Left ventricle myocardium inferior (tissue), 1 donor: ENCODE measurements at places on chromosomes 3 and 15. TPM values are rescaled to one million over a fixed set of nuclear protein-coding genes. Genes with fewer than 3 reads are reported as not detected.

GRCh38 chr3:72448858-72449257 is 399.4 kb downstream of the SHQ1 start:
- no peak overlapping the region for H3K4me3 ChIP-seq

SLC51A gene
- total RNA-seq: not detected

KNG1 gene
- total RNA-seq: 0.14 TPM

GRCh38 chr15:32833379-32833821 is 115.6 kb downstream of the GREM1 start:
- no peak overlapping the region for H3K27ac ChIP-seq
- H3K36me3 ChIP-seq: no peaks in the 10 kb centered on the region
- H3K4me3 ChIP-seq: no peak overlapping the region
- H3K27me3 ChIP-seq: peaks cover 19% of the 10 kb centered on the region

GRCh38 chr15:71623111-71623510 is 187.2 kb upstream of the NR2E3 start:
- no peaks in the 10 kb centered on the region for H3K27me3 ChIP-seq
- peaks cover 4% of the 10 kb centered on the region for H3K4me1 ChIP-seq
- H3K4me3 ChIP-seq: no peak overlapping the region
- DNase-seq: no peak
- H3K27ac ChIP-seq: no peak overlapping the region
- no peaks in the 10 kb centered on the region for H3K36me3 ChIP-seq

RTP3 gene
- total RNA-seq: not detected

XYLB gene
- total RNA-seq: 0.91 TPM

GRCh38 chr15:40436116-40436891 is 4.4 kb upstream of the BAHD1 start:
- no peaks in the 10 kb centered on the region for H3K36me3 ChIP-seq
- no peak overlapping the region for H3K27ac ChIP-seq
- peak overlapping the region; percentile 66 for H3K4me3 ChIP-seq
- H3K4me1 ChIP-seq: peaks cover 50% of the 10 kb centered on the region
- DNase-seq: no peak

- H3K27ac ChIP-seq: no peak overlapping the region
- no peaks in the 10 kb centered on the region for H3K36me3 ChIP-seq
- peaks cover under 1% of the 10 kb centered on the region for H3K4me1 ChIP-seq
- H3K4me3 ChIP-seq: no peak overlapping the region
Measured at GRCh38 chr3:24332092-24332491, 162.6 kb downstream of the THRB start.

DNA sequence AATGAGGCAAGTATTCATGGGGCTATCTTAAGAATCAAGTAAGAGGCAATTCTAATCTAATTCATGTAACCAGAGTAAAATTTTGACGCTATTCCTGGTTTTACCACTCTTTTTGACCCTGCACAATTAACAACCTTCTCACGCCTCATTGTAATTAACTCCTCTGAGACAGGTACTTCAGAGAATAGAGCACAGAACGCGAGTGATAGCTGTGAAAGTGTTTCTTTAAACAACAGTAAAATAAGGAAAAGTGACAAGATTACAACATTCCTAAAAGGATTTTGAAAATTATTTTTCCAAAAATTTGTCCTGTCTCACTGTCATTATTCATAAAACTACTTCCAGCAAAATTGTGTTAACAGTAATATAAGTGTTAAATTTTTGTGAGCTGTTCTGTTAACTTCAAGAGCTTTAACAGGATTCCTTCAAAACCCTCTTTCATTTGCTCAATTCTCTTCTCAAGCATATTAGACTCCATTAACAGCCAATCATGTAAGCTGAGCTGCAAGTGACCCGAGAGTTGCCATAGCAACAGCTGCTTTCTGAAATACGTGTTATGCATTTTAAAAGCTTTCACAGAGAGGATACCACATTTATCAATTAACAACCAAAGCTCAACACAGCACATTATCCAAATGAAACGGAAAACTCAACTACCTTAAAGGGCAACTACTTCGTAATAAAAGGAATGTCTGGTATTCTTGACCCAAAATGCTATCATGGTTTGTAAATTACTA is 93.1 kb downstream of the STAG1 start:
- H3K4me3 ChIP-seq: no peak overlapping the region
- no peaks in the 10 kb centered on the region for H3K27me3 ChIP-seq
- no peaks in the 10 kb centered on the region for H3K36me3 ChIP-seq

DNA sequence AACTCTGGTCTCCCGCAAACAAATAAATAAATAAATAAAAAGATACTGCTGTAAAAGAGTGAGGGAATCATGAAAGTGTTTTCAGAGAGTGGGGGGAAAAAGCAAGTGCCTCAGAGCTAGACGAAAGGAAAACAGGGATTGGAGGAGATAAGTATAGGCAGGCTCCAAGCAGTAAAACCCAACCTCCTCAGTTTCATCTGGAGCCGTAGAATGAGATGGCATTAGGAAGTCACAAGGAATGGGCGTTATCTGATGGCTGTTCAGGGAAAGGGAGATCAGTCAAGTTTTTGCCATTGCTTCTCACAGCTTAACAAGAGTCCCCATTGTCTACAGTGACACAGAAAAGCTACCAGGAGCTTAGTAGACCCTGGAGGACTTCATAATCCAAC is 451.5 kb upstream of the PPP2R3A start:
- no peaks in the 10 kb centered on the region for H3K4me1 ChIP-seq
- H3K4me3 ChIP-seq: no peak overlapping the region
- H3K27ac ChIP-seq: no peak overlapping the region
- peaks cover 37% of the 10 kb centered on the region for H3K27me3 ChIP-seq
- DNase-seq: no peak

GRCh38 chr3:144350125-144350524 is 378.5 kb downstream of the DIPK2A start:
- no peaks in the 10 kb centered on the region for H3K27me3 ChIP-seq
- no peaks in the 10 kb centered on the region for H3K4me1 ChIP-seq
- no peaks in the 10 kb centered on the region for H3K36me3 ChIP-seq
- DNase-seq: no peak
- no peak overlapping the region for H3K4me3 ChIP-seq

TPRA1 gene
- total RNA-seq: 17.4 TPM

ZNF619 gene
- total RNA-seq: 3.6 TPM

- H3K27me3 ChIP-seq: no peaks in the 10 kb centered on the region
- DNase-seq: no peak
- H3K4me3 ChIP-seq: no peak overlapping the region
- H3K4me1 ChIP-seq: no peaks in the 10 kb centered on the region
- H3K36me3 ChIP-seq: no peaks in the 10 kb centered on the region
Measured at GRCh38 chr15:75751116-75751875, 38.6 kb upstream of the CSPG4 start.

ACTRT3 gene
- 0.55 TPM for total RNA-seq

CLDN11 gene
- 4.3 TPM for total RNA-seq

DNA sequence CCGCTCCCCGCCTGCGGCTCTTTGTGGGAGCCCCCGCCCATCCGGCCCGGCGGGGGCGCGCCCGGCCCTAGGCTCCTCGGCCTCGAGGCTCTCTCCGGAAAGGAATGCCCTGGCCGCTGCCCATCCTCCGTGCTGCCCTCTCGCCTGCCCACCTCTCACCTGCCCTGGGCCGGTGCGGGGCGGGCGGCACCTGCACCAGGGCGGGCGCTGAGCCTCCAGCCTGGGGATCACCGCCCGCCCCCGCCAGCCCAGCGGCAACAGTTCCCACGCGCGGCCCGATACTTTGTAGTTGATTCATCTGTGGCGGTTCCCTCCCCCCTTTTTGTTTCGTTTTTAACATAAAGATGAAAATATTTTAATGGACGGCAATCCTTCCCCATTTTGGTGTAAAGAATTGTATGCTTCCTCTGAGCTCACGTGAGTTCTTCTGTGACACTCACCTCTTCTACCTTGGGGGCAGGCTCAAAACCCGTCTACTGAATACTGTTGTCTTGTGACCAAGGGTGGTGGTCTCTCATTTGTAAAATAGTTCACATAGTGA is 1.9 kb downstream of the KLF13 start:
- H3K36me3 ChIP-seq: no peaks in the 10 kb centered on the region
- peaks cover 78% of the 10 kb centered on the region for H3K4me1 ChIP-seq
- DNase-seq: peak; percentile 59
- H3K27me3 ChIP-seq: no peaks in the 10 kb centered on the region
- peak overlapping the region; percentile 97 for H3K4me3 ChIP-seq
- H3K27ac ChIP-seq: peak overlapping the region; percentile 100

GXYLT2 gene
- 16.2 TPM for total RNA-seq

SENP5 gene
- total RNA-seq: 16.7 TPM

DNA sequence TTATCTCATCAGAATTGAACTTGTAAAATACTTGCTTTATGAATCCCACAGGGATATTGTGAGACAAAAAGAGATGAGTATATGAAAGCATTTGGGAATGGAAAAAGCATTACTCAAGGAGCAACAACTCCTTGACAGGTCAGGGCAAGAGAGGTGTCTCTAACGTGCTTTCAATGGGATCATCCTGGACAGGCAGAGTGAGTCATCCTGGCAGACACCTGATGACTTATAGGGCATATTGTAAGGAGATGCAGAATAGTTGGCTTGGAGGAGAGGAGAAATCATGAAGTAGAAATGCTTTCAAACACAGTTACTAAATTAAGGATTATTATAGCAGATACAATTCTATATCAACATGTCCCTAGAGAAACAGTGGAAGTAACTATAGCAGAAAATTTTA is 71.9 kb upstream of the THSD4 start:
- peaks cover 7% of the 10 kb centered on the region for H3K4me1 ChIP-seq
- no peak for DNase-seq
- H3K27ac ChIP-seq: no peak overlapping the region
- peaks cover 4% of the 10 kb centered on the region for H3K36me3 ChIP-seq
- no peaks in the 10 kb centered on the region for H3K27me3 ChIP-seq

EPHB3 gene
- 5.0 TPM for total RNA-seq

- H3K27me3 ChIP-seq: no peaks in the 10 kb centered on the region
- no peaks in the 10 kb centered on the region for H3K36me3 ChIP-seq
- no peak overlapping the region for H3K4me3 ChIP-seq
- no peak for DNase-seq
- no peak overlapping the region for H3K27ac ChIP-seq
- H3K4me1 ChIP-seq: no peaks in the 10 kb centered on the region
Measured at GRCh38 chr15:32923176-32923575, 205.4 kb downstream of the GREM1 start.

DNA sequence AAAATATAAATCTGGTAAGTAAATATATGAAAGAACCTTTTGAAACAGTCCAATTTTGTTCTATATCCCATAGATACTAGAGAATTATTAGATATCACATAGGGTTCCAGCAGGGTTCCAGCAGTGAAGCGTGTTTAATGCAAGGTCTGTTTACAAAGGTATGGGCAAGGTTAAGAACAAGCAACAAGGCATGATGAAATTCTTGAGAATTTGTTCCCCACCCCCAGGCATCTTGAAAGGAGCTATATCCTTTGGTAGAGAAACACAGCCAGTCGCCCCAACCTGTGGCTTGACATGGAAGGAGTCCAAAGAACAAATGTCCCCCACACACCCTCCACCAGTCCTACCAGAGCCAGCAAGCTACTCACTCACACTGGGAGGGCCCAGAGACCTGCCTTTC is 18.6 kb upstream of the FNDC3B start:
- H3K4me3 ChIP-seq: no peak overlapping the region
- H3K27me3 ChIP-seq: no peaks in the 10 kb centered on the region
- no peak overlapping the region for H3K27ac ChIP-seq
- no peak for DNase-seq
- no peaks in the 10 kb centered on the region for H3K36me3 ChIP-seq

DNA sequence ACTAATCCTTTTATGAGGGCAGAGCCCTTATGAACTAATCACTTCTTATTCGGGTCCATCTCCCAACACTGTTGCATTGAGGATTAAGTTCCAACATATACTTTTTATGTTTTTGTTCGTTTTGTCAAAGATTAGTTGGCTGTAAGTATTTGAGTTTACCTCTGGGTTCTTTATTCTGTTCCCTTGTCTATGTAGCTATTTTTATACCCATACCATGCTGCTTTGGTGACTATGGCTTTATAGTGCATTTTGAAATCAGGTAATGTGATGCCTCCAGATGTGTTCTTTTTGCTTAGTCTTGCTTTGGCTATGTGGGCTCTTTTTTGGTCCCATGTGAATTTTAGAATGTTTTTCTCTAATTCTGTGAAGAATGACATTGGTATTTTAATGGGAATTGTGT is 166.4 kb upstream of the KCNMB2 start:
- DNase-seq: no peak
- no peak overlapping the region for H3K4me3 ChIP-seq
- H3K27ac ChIP-seq: no peak overlapping the region
- H3K27me3 ChIP-seq: no peaks in the 10 kb centered on the region
- H3K36me3 ChIP-seq: no peaks in the 10 kb centered on the region

PLIN1 gene
- 1.6 TPM for total RNA-seq

DNA sequence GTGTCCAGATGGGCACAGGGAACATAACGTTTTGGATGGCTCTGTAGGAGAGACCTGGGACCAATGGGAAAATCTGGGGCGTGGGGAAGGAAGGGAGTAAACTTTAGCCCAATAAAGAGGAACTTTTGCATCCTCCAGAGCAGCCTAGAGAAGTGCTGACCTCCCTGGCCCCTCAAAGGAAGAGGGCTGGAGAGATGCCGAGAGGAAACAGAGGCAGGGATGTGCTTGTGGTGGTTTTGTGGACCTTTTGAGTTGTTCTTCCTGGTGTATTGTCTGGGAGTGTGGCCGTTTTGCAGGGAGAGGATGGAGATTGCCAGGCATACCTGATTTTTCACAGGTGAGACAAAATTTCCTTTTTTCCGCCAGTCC is 10.2 kb downstream of the CTSH start:
- no peaks in the 10 kb centered on the region for H3K27me3 ChIP-seq
- DNase-seq: no peak
- peak overlapping the region; percentile 88 for H3K27ac ChIP-seq

DAPK2 gene
- total RNA-seq: 39.0 TPM

DNA sequence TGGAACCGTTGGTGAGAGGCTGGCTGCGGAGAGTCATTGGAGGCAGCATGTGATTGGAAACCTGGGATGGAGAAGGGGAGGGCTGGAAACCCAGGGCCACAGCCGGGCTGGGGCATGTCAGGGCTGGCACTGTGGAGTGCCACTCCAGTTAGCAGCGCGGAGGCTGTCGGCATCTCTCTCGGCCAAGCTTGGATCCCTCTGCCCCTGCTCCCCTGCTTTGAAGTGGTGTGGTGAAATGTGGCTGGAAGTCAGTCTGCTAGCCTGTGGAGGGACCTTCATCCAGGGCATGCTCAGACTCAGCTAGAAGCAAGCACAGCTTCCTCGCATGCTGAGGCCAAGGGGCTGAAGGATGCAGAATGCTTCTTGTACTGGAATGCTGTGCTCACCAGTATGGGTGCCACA is 13.5 kb downstream of the SLCO3A1 start:
- H3K4me3 ChIP-seq: peak overlapping the region; percentile 9
- H3K36me3 ChIP-seq: no peaks in the 10 kb centered on the region
- peaks cover 95% of the 10 kb centered on the region for H3K4me1 ChIP-seq
